GM13977 (cell line): ENCODE measurements at places on chromosomes 6 and 20.
A peak's percentile ranks its signal among the peaks of the same experiment; 100 is the strongest.

- DNase-seq = peak; percentile 38
These were observed 211.7 kb downstream of the LMBRD1 start for GRCh38 chr6:69584913-69585729.

GRCh38 chr20:40895182-40895581 is 133.4 kb upstream of the TOP1 start:
- no peak for DNase-seq

- no peak for DNase-seq
These were observed 96.9 kb upstream of the VGLL2 start for GRCh38 chr6:117168296-117169063.

GRCh38 chr6:19781269-19781668 is 55.9 kb upstream of the ID4 start:
- DNase-seq = no peak

- DNase-seq = no peak
These were observed 1.0 kb downstream of the CABLES2 start for GRCh38 chr20:62405981-62406513.

DNA sequence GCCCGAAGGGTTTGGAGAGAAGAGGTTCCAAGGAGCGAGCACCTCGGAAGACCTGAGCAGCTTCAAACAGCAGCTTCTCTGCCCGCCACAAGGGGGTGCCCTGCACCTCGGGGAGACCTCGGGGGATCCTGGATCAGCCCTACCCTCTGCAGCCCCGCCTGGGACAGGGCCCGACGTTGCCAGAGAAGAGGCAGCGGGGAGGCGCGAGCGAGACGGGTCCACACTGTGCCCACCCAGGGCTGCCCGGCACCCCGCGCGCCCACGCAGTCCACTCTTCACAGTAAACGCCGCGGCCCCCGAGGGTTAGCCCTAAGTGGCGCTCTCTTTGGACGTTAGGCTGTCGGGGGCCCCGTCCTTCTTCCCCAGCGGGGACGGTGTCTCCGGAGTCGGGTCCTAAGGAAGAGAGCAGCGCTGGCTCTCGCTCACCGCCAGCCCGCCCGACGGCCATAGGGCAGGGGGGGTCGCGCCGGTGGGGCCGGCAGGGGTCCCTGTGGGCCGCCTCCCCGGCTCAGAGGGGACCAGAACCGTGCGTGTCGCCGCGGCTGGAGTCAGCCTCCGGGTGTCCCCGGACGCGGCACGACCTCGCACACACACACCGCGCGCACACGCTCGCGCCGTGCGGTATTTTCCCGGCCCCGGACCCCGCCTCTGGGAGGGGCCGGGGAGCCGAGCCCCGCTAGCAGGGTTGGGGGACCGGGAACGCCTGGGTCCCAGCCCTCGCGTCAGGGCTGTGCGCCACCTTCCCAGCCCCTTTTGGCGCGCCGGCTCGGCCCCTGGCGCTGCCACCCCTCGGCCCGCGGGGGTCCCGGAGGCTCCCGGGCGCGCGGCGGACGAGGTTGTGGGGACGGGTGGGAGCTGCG is 929 bp downstream of the CDH22 start:
- DNase-seq = peak; percentile 96

- DNase-seq = no peak
These were observed 88.4 kb downstream of the SGK1 start for GRCh38 chr6:134229520-134229919.

DNA sequence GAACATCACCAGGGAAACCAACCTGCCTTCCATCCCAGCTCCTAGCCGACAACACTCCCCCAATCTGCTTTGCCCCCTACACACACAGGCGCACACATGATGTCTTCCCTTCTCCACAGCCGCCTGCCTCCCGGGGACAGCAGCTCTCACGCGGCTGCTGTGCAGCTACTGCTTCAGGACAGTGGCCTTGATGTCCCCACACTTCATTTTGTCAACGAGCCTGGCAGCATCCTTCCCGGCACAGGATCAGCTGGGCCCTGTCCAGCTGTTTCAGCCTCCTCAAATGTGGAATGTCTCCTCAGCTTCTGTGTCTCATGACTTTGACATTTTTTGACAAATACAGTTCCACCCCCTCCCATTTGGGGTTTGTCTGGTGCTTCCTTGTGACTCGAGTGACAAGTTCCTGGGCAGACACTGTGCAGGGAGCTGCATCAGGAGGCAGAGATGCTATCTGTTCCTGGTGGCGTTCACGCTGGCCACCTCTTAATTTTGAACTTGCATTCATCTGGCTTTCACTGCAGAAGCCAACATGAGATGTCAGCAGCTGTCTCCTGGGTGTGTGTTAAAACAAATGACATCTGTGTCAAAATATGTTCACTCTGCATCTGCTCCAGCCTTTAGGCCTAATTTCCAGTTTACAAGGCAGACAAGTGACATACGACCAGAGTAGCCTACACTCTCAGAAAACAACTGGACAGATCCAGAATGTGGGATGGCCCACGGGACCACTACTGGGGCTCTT is 57.2 kb downstream of the GINS1 start:
- no peak for DNase-seq

DNA sequence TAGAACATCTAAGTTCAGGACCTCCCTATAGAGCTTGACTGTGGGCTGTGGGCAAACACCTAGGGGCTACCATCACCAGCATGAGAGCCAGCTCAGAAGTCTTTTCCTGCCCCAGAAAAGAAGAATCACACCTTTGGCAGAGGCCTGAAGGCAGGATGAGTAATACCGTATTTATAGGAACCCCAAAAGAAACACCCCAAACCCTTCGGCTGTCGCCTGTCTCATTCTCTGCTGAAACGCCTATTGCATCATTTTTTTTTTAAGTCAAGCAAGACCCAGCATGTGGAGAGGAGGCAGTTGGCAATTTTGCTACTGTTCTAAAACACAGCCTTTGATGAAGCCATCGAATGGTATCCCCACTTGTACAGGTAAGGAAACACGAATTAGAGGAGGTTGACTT is 436.4 kb downstream of the TFAP2A start:
- DNase-seq = no peak

DNA sequence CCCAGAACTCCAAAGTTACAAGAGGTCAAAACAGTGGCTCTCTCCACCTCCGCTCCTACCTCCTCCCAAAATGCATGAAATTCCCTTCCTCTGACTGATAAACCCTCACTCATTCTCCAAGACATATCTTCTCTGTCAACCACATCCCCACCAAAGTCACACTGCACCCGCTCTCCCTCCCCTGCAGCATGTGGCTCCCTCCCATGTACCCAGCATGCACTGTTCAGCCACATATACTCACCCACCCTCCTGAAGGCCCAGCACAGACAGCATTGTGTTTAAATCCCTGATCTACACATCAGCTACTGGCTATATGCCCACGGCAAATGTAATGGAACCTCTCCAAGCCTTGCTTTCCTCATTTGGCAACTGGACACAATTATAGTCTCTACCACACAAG is 5.5 kb upstream of the POU5F1 start:
- DNase-seq = no peak

- DNase-seq = no peak
These were observed 63.2 kb downstream of the SLC24A3 start for GRCh38 chr20:19275630-19276071.

DNA sequence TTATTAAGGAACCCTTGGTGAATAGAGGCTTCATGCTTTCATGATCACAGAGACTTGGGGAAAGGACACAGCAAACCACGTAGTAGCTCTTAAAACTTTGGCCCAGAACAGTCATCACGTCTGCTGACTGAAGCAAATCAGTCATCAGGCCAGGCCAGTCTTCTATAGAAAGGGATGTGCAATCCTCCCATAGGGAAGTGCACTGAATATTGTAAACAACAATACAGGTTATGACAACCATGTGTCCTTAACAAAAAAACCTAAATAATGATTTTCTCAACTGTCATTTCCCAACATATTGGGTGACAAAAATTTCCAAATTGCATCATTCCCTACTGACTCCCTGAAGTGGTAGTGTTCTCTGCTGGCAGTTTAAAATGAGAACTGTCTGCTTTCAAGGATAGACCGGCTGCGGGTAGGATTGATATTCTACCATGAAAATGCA is 388.2 kb upstream of the CITED2 start:
- no peak for DNase-seq

DNA sequence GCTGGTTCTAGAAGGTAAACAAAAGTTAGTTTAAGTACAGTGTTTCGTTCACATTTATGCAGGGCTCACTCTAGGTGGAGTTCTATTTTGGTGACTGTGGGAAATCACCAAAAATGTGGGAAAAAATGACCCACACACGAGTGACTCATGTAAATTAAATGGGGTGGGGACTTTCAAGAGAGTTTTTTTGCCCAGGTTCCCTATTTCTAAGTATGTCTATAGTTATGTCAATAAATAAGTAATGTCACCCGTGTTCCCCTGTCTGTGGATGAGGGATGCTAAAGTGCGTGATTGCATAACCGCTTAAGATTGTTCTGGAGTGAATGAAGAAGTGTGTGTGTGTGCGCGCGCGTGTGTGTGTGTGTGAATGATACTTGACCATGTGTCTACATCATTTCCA is 69.1 kb downstream of the MYB start:
- DNase-seq = no peak

- DNase-seq = no peak
These were observed 34.5 kb upstream of the CEP85L start for GRCh38 chr6:118685823-118686449.

- no peak for DNase-seq
These were observed 13.2 kb downstream of the TMEM74B start for GRCh38 chr20:1171461-1172093.

DNA sequence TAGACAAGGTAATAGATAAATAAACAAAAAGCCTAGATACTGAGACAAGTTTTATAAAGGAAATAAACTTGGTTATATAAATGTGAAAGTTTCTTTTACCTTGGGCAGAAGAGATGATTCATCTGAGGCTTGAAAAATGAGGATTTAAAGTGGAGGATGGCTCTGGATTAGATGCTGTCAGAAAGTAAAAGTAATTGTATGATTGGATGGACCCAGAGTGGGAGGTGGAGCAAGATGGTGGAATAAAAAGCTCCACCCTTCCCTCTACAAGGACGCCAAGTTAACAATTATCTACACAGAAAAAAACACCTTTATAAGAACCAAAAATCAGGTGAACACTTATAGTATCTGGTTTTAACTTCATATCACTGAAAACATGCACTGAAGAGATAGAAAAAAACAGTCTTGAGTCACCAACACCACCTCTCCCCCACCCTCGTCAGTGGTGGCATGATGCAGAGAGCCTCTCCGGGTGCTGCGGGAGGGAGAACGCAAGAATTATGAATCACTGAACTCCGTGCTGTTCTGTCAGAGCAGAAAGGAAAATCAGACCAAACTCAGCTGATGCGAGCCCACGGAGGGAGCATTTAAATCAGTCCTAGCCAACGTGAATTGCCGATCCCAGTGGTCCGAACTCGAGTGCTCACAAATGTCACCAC is 84.7 kb upstream of the GJE1 start:
- DNase-seq = no peak

DNA sequence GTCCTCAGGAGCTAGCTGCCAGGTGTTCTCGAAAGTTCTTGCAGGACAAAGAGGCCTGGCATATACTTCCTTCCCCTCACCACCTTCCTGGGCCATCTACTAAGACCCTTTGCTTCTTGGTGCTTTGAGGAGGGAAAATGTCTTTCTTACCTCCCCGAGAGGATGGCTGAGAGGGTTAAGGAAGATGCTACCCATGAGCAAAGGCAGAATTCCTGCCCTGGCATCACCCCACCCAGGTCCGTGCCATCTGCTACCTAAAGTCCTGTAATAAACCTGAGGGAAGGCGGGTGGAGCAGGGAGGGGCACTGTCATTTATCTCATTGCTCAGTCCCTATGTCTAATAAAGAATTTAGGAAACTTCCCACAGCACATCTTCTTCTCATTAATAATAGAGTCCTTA is 16.2 kb downstream of the GFOD1 start:
- DNase-seq = no peak
